Left ventricle myocardium inferior (tissue), 1 donor: ENCODE measurements at places on chromosomes 3 and 15. TPM values are rescaled to one million over a fixed set of nuclear protein-coding genes. Genes with fewer than 3 reads are reported as not detected.

The RFTN1 gene
- total RNA-seq = 22.9 TPM

The PSTPIP1 gene
- 3.5 TPM for total RNA-seq

The FOXB1 gene
- not detected for total RNA-seq

The KLHL6 gene
- total RNA-seq = 0.69 TPM

The THBS1 gene
- total RNA-seq = 47.4 TPM

The TRH gene
- not detected for total RNA-seq

The SKOR1 gene
- 0.22 TPM for total RNA-seq

The SLC12A8 gene
- total RNA-seq = not detected

The SQOR gene
- total RNA-seq = 16.5 TPM

The BDH1 gene
- 90.0 TPM for total RNA-seq

The PODXL2 gene
- total RNA-seq = 1.7 TPM

The SLC9A9 gene
- 4.9 TPM for total RNA-seq

The CEMIP gene
- total RNA-seq = 0.44 TPM

The NDN gene
- total RNA-seq = 35.2 TPM

The GOLGA8G gene
- not detected for total RNA-seq

The CRTAP gene
- 95.1 TPM for total RNA-seq

The COL6A5 gene
- not detected for total RNA-seq

The CFAP161 gene
- total RNA-seq = 0.91 TPM

The ITPR1 gene
- 29.0 TPM for total RNA-seq

The NANOGP8 gene
- not detected for total RNA-seq

The HESX1 gene
- total RNA-seq = 0.30 TPM

The MTHFS gene
- 21.4 TPM for total RNA-seq

The AGBL1 gene
- not detected for total RNA-seq

The AGTR1 gene
- total RNA-seq = 1.2 TPM

The SLC12A1 gene
- not detected for total RNA-seq

The DNAH12 gene
- total RNA-seq = 0.16 TPM

The MOBP gene
- total RNA-seq = not detected

The XXYLT1 gene
- total RNA-seq = 2.3 TPM

The GOLGA6B gene
- not detected for total RNA-seq

The TMEM207 gene
- total RNA-seq = not detected

The RYK gene
- total RNA-seq = 32.3 TPM

The COPB2 gene
- total RNA-seq = 68.8 TPM

The LRRC31 gene
- total RNA-seq = not detected

The ICE2 gene
- 22.9 TPM for total RNA-seq

The FAM107A gene
- total RNA-seq = 115 TPM

The LRRC34 gene
- 1.6 TPM for total RNA-seq

The UBA3 gene
- total RNA-seq = 84.2 TPM

The SCG5 gene
- total RNA-seq = not detected

The OR5H1 gene
- not detected for total RNA-seq
